ENCODE measurements at places on chromosomes 4 and X. TPM values are rescaled to one million over a fixed set of nuclear protein-coding genes. Genes with fewer than 3 reads are reported as not detected.

GRCh38 chrX:44937606-44938005, 64.6 kb downstream of the KDM6A start:
- DNase-seq, result no peak
- H3K36me3 ChIP-seq, result no peaks in the 10 kb centered on the region
- no peak overlapping the region for H3K4me3 ChIP-seq
- no peaks in the 10 kb centered on the region for H3K27me3 ChIP-seq
- H3K4me1 ChIP-seq, result no peaks in the 10 kb centered on the region
- H3K27ac ChIP-seq, result no peak overlapping the region

DNA sequence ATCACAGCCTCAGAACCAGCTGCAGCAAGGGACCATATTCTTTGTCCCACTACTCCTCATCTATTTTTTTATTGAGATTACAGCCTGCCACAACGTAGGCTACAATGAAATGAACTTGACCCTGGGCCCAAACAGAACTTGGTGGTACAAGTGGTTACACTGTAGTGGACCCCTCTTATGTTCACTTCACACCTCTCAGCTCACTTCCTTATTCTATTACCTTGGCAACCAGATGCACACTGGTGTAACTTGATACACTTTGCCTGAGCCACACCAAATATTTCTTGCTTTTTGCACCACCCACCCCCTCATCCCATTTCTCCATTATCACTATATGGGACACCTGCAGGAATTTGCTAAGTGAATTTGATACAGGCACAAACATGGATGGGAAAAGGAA, 105.8 kb downstream of the CXCL13 start:
- no peaks in the 10 kb centered on the region for H3K36me3 ChIP-seq
- H3K4me3 ChIP-seq, result no peak overlapping the region
- H3K4me1 ChIP-seq, result no peaks in the 10 kb centered on the region

GRCh38 chr4:5247735-5248134, 196.5 kb downstream of the STK32B start:
- H3K4me3 ChIP-seq, result no peak overlapping the region
- H3K27ac ChIP-seq, result no peak overlapping the region
- no peaks in the 10 kb centered on the region for H3K4me1 ChIP-seq
- H3K27me3 ChIP-seq, result no peaks in the 10 kb centered on the region

GRCh38 chr4:91330555-91331137, 973.1 kb upstream of the GRID2 start:
- H3K27me3 ChIP-seq, result no peaks in the 10 kb centered on the region
- H3K4me3 ChIP-seq, result no peak overlapping the region
- no peaks in the 10 kb centered on the region for H3K4me1 ChIP-seq
- no peak for DNase-seq
- no peak overlapping the region for H3K27ac ChIP-seq
- H3K36me3 ChIP-seq, result no peaks in the 10 kb centered on the region

DNA sequence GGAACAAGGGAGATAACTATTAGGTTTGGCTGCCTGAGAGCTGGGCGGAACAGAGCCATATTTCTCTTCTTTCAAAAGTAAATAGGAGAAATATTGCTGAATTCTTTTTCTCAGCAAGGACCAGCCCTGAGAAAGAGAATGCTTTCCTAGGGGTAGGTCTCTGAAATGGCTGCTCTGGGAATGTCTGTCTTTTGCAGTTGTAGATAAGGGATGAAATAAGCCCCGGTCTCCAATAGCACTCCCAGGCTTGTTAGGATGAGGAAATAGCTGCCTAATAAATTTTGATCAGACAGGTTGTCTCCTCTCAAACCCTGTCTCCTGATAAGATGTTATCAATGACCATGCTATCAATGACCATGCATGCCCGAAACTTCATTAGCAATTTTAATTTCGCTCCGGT, 207.8 kb upstream of the KIT start:
- no peak overlapping the region for H3K27ac ChIP-seq
- H3K4me3 ChIP-seq, result no peak overlapping the region
- no peaks in the 10 kb centered on the region for H3K27me3 ChIP-seq
- no peak for DNase-seq
- no peaks in the 10 kb centered on the region for H3K36me3 ChIP-seq

DNA sequence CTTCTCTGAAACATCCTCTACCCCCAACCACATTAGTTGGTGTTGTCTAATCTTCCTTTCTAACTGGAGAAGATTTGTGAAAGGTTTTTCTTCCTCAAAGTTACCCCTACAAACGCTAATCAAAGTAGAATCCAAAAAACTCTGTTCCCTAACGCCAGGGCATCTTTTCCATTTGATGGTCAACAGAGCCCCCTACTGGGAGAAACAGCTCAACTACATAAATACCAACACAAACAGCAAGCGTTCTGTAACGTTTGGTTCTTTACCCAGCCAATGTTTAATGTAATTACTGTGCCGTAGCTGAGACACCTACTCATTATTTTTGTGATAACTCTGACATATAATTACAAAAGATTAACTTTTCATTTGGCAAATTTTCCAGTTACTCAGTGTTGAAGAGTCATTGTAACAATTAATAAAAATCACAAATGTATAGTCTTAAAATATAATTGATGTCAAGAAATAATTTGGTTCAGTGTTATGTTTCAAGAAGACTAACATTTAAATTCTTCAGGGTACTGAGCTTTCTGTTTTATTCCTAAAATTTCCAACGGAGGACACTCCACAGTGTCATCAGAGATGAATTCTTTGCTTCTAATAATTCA, 94.9 kb upstream of the TBC1D9 start:
- no peak overlapping the region for H3K4me3 ChIP-seq
- no peaks in the 10 kb centered on the region for H3K4me1 ChIP-seq
- DNase-seq, result peak; percentile 81
- no peak overlapping the region for H3K27ac ChIP-seq
- H3K36me3 ChIP-seq, result no peaks in the 10 kb centered on the region

DNA sequence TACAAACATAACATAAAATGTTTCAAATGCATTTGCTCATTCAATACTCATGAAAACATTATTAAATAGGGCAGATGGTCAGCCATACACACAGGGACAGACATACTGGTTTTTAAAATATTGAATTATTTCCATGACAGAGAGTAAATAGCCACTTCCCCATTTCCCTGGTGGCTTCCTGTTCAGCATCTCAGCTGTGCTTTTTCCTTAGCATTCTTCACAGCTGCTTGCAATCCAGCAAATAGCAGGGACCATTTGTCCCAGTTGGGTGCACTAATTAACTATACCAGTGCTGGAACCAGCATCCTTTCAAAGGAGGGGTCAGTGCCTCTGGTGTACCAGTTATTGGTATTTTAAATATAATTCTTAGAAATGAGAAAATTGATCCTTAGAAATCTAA, 964.7 kb downstream of the RAB28 start:
- H3K4me1 ChIP-seq, result no peaks in the 10 kb centered on the region
- H3K27me3 ChIP-seq, result no peaks in the 10 kb centered on the region
- DNase-seq, result no peak
- no peaks in the 10 kb centered on the region for H3K36me3 ChIP-seq

- no peaks in the 10 kb centered on the region for H3K4me1 ChIP-seq
- no peak overlapping the region for H3K4me3 ChIP-seq
- peak; percentile 65 for DNase-seq
- peaks cover 19% of the 10 kb centered on the region for H3K27me3 ChIP-seq
These were observed 40.4 kb downstream of the RNF212 start for GRCh38 chr4:1072830-1073446.

GRCh38 chr4:173752610-173753230, 222.7 kb upstream of the HAND2 start:
- H3K4me3 ChIP-seq, result no peak overlapping the region
- H3K4me1 ChIP-seq, result no peaks in the 10 kb centered on the region
- no peaks in the 10 kb centered on the region for H3K27me3 ChIP-seq
- DNase-seq, result no peak

- no peak overlapping the region for H3K27ac ChIP-seq
- DNase-seq, result no peak
- H3K36me3 ChIP-seq, result no peaks in the 10 kb centered on the region
- no peaks in the 10 kb centered on the region for H3K27me3 ChIP-seq
- no peak overlapping the region for H3K4me3 ChIP-seq
These were observed 13.8 kb upstream of the ATOH1 start for GRCh38 chr4:93814722-93815121.

Gene ABCE1
- total RNA-seq, result 76.8 TPM

Gene NKAP
- total RNA-seq, result 4.1 TPM

Gene AFF2
- total RNA-seq, result under 0.01 TPM
